ENCODE measurements at places on chromosomes 6 and 20.
A peak's percentile ranks its signal among the peaks of the same experiment; 100 is the strongest.

GRCh38 chr6:99013145-99013544 is 65.4 kb upstream of the FBXL4 start:
- DNase-seq = peak; percentile 89

GRCh38 chr6:131600716-131601115 is 27.3 kb downstream of the MED23 start:
- no peak for DNase-seq

DNA sequence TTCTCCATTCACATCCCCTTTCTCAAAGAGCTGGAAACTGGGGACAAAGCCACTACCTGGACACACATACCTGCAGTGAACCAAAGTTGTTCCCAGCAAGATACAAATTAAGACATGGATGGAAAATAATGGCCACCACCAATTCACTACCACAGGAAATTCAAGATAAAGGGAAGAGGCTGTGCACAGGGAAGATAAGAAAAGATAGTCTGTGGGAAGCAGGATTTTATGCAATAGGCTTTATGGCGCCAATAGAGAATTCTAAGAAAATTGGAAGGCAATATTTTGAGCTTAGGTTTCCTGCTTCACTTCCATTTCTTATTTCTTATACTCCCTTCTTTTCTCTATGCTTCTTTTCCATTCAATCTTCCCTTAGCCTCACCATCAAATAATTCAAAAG is 9.9 kb downstream of the GPX6 start:
- DNase-seq = no peak

DNA sequence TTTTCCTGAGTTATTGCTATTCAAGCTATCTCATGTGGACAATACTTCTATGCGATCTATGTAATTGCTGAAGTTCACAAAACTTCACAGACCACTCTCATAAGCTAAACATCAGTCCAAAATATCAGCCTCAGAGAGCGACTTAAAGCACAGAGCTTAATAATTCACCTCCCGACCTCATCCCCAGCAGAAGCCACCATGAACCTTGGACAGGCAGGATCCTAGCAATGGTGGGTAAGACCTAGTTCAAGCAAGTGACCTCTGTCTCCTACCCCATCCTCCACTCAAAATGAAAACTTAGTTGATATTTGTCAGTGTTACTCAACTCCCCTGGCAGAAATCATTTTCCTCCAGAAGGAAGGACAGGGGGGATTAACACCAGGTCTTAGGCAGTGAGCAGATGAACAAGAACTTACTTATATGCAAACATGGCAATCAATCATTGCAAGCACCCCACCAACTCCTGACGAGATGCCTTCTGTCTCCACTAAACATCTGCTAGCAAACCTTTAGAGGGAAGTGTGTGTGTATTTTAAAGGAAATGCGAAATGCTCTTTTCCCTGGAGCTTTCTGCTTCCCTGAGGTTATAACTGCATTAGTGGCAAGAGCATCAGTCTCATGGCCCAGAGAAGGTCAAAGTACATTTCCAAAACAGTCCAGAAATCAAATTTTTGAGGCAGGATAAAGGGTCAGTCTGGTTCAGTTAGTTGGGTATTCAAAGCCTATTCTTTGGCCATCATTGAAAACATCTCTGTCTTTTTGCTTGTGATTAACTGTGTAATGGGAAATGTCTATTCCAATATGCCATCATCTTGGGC is 90.0 kb downstream of the SLC22A23 start:
- no peak for DNase-seq

GRCh38 chr6:82686719-82687118 is 323.1 kb downstream of the TPBG start:
- no peak for DNase-seq

DNA sequence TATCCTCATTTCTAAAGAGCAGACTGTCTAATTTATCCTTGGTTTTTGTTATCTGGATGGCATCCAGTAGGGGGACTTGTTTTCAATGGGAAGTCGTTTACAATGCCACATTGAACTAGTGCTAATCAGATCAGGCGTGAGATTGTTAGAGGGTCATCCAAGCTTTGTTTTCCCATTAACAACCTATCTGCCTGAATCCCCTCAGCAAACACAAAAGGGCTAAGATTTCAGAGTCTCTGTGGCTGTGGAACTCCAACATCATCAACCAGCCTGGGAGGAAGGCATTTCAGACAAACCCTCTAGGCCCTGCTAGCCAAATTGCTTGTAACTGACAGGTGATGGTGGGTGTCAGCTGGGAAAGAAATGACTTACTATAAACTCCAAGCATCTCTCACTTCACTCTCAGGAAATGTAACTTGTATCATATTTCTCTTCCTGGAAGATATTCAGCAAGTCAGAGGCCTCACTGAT is 47.7 kb downstream of the COL19A1 start:
- no peak for DNase-seq

DNA sequence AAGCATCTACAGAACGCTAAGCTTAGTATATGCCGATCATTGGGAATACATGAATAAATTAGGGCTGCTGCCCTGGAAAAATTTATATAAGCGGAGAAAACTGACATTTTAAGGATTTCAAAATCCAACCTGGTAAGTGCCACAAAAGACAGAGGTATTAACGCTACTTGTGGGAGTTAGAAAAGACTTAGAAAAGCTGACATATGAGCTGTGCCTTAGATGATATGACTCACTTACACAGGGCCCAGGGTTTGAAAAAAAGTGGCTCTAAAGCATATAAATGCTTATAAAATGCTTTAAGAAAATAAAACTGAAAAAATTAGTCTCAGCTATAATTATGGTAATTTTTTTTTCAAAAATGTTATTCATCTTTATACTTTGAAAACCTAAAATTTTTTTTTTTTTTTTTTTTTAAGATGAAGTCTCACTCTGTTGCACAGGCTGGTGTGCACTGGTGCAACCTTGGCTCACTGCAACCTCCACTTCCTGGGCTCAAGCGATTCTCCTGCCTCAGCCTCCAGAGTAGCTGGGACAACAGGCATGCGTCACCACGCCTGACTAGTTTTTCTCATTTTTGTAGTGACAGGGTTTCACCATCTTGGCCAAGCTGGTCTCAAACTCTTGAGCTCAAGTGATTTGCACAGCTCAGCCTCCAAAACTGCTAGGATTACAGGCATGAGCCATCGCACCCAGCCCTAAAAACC is 25.7 kb downstream of the EPB41L2 start:
- no peak for DNase-seq

GRCh38 chr6:129992881-129993280 is 25.5 kb upstream of the L3MBTL3 start:
- no peak for DNase-seq

DNA sequence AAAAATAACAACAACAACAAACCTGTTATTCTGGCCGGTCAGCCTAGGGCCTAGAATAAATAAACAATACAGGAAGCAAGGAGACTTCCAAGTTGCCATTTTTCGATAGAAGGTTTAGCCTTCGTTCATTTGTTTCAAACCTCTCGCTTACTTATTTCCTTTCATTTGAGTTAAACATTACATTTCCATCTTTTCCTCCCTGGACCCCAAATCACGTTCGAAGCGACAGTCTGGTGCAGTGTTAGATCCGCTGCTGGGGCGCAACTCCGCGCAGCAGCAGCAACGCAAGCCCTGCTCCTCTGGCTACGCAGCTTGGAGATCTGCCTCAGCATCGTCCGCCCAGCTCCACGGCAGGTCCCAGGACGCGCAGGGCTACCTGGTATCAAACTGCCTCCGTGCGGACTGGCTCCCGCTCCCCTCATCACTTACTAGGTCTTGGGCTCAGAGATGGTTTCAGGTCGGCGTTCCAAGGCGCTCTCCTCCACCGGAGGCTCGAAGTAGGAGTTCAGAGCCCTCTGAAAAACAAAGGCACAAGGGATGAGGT is 530 bp downstream of the TDP2 start:
- peak; percentile 42 for DNase-seq

- DNase-seq = no peak
These were observed 241.0 kb downstream of the QKI start for GRCh38 chr6:163655217-163656121.

DNA sequence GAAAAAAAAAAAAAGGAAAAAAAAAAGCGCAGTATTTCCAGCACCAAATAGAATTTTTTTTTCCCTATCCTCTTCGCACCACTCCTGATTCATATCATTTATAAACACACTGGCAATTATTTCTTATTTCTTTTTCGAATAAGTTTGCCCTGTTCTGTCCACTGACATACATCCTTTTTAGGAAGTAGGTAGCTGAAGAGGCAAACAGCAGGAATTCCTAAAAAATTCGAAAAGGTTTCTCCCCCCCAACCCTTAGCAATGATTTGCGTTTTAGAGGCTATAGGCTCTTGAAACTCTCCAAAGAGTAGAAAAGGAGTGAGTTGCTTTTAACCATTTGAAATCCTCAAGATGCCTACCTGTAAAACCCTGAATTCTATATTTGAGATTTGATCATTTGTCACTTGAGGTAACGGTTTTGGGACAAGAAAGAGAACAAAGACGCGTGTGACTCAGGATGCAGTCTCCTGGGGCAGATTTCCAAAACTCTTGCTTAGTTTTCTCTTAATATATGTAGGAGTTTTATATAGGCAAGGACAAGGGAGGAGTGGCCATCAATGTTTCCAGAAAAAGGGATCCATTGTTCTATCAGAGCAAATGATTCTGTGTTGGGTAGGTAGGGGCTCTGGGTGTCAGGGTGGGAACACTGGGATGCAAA is 531 bp upstream of the CCN2 start:
- DNase-seq = peak; percentile 72

DNA sequence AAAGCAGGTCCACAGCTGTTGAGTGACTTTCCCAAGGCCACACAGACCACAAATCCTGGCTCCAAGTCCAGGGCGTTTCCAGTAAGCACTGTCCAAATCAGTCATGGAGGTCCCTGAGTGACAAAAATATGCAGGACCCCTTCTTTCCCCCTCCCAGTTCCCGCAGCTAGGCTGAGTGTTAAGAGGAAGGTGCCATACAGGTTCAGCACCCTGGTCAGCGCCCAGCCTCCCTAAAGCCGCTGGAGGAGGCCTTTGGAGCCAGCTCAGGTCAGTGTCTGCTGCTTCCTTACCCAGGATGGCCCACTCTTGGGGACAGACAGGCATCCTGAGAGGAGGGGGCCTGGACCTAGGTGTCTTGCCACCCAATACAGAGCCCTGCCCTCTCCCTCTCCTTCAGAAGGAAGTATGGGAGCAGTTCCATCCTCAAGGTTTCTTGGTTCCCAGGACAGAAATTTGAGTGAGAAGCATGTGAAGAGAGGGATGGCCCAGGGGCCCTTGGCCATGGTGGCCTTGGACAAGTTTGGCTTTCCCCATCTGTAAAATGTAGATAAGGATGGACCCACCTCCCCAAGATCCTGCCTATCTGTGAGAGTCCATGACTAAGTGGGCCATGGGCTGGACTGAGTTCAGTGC is 13.2 kb downstream of the TMEM74B start:
- DNase-seq = peak; percentile 34

GRCh38 chr20:57880571-57880892 is 170.7 kb upstream of the PMEPA1 start:
- no peak for DNase-seq

DNA sequence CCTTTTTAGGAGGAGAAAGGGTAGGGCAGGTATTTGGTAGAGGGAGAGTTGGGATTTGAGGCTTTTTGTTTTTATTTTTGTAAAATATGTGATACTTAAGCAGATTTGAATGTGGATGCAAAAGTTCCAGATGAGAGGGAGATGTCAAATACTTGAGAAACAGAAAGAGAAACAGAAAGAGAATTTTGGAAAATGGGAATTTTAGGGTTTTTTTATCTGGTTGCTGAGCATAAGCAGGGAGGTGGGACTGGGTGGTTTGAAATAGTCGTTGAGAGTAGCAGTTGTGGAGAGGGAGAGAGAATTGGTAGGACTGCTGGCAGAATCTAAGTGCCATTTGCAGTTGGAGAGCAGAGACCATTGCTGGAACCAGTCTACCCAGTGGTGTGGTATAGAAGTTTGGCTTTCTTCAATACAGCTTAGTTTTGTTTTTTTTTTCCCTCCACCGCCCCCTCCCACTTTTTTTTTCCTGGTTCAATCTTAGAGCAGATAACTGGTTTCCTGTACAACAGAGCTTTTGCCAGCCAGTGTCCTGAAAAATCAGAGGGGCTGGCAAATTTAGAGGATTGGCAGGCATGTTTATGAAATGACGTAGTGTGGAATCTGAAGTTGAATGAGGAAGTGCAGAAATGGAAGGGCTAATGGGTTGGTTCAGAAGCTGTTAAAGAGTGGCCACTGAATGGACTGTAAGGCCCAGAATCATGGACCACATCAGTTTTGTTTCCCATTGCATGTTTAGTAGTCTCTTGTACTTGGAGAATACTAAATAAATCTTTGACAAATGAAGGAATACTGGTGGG is 68.7 kb downstream of the ATRN start:
- peak; percentile 54 for DNase-seq

DNA sequence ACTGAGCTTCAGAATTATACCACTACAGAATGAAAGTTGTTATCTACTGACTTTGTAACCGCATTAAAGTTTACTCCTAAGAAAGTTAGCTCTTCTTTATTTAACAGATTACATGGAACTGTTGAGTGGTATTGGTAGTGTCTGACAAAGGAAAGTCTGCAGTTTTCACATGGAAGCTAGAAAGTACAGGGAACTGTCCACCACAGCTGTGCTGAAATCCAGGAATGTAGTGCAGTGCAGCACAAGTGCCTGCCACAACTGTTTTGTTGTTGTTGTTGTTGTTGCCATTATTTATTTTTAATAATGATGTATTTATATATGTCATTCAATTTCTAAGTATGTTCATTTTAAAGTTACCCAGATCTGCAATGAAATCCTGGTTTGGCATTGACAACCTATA is 464.9 kb downstream of the TBC1D32 start:
- peak; percentile 2 for DNase-seq

DNA sequence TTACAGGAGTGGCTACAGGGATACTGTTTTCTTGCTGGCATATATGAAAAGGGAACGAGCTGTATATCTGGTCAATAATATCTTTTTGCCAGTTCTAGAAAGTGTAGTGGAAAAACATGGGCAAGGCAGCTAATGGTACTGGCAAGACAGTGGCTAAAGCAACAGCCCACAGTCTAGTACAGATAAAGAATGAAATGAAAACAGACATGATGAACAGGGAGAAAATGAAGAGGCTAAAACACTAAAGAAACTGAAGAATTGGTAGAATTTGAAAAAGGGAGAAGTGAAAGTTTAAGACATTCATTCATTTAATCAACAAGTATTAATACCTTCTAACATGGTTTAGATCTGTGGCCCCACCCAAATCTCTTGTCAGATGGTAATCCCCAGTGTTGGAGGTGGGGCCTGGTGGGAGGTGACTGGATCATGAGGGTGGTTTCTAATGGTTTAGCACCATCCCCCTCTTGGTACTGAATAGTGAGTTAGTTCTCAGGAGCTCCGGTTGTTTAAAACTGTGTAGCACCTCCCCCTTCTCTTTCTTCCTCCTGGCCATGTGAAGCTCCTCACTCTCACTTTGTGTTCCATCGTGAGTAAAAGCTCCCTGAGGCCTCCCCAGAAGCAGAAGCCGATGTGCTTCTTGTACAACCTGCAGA is 18.1 kb downstream of the FAM184A start:
- DNase-seq = no peak

- no peak for DNase-seq
These were observed 29.4 kb downstream of the COL20A1 start for GRCh38 chr20:63322146-63322932.
